ENCODE measurements at places on chromosomes 7 and 10.

- DNase-seq: no peak
Observed at GRCh38 chr10:86122646-86123045, 243.9 kb downstream of the GRID1 start.

DNA sequence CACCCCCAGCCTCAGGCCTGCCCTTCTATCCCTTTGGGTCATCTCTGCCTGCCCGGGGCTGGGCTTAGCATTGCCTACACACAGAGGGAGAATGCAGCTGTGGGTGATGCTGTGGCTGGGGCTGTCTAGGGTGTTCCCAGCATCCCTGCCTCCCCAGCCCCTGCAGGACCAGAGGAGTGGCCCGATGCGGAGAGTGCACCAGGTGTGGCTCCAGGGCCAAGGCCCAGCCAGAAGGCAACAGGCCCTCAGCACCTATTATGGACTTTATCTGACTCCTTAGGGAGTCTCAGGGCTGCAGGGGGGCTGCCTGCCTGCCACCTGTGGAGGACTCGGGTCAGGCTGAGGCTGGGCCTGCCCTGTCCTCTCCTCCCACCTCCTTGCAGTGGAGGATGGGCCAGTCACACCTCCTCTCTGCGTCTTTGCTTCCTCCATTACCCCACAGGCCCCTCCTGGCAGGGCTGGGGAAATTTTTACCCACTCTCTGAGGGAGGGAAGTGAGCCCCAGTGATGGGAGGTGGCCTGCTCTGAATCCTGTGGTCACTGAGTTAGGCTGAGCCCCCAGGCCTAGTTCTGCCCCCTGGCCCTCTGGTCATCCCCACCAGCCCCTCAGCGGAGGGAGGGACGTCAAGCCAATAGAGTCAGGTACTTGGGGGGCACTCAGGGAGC lies 92.9 kb upstream of the PCBD1 start:
- no peak for DNase-seq

DNA sequence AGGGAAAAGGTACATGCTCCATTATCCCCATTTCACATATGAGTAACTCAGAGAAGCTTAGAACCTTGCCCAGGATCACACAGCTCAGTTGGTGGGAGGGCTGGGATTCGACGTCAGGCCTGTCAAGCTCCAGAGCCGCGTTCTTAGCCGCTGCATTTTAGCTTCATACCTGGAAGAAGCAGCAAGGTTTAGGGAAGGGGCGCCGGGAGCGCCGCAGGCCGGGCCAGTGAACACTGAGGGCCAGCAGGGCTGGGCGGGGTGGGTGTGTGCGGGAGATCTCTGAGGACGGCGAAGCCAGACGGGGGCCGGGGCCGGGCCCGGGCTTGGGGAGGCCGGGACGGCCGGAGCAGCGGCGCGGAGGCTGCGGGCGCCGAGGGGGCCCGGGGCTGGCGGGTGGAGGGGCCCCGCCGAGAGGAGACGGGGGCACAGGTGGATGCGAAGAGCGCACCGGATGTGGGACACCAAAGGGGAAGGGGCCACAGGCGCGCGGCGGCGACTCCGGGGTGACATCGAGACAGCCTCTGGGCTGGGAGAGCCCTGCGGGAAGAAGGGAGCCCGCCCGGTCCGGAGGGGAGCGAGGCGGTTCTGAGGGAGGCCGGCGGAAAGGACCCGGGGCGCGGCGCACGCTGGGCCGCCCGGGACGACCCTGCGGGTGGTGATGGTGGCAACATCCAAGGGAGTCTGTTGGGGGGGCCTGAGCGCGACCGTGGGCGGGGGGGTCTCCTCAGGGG lies 498 bp downstream of the NDST2 start:
- no peak for DNase-seq

GRCh38 chr10:52895059-52895458 lies 122.5 kb upstream of the MBL2 start:
- DNase-seq: no peak

DNA sequence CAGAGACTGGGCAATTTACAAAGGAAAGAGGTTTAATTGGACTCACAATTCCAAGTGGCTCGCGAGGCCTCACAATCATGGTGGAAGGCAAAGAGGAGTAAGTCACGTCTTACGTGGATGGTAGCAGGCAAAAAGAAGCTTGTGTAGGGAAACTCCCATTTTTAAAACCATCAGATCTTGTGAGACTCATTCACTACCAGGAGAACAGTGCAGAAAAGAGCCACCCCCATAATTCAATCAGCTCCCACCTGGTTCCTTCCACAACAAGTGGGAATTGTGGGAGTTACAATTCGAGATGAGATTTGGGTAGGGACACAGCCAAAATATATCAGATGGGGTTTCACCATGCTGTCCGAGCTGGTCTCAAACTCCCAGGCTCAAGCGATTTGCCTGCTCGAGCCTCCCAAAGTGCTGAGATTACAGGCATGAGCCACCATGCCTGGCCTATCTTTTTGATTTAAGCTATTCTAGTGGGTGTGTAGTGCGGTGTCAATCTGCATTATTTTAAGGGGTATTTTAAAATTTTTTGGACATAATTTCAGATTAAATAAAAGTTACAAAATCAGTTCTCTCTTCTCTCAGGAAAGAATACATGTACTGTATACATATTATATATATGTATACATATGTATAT lies 9.0 kb upstream of the MRPS16 start:
- DNase-seq: no peak

Measured in LoVo (cell line).